ENCODE measurements at places on chromosomes 5 and 9.

GRCh38 chr9:135506327-135507103 is 6.0 kb downstream of the MRPS2 start:
- no peak for DNase-seq

DNA sequence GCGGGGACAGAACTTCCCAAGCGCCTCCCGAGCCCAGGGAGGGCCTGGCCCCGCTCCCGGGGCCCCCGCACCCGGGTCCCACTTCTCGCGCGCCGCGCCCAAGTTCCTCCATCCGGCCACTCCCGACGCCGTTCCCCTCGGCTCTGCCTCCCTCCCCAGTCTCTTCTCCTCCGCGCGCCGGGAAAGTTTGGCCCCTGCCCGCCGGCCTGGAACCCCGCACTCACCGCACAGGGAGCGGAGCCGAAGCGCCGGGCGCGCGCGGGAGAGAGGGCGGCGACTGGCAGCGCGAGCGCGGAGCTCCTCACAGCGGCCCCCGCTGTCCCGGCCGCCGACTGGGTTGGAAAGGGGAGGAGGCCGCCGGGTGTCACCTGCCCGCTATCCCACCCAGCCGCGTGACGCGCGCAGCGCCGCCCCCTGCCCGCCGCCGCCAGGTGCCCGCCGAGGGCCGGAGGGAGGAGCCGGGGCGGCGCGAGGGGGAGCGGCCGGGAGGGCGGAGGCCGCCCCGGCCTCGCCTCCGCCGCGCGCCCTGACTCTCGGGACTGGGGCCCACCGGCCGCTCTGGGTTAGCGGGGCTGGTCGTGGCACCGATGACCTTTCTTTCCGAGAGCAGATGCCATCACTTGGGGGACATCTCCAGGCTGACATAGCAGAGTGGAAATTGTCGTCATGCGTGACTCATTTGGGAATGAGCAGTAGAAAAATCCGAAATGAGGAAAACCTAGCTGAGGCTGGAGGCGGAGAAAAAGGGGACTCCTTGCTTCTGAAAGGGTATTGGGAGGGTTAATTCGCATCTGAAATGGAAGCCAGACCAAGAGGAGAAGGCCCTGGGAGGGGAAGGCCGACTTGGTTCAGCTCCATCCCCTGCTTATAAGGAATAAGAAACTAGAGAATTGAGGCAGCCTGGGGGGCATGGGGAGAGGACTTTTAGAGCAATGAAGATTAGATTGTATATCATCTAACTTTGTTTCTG is at the start of gene ELOVL7:
Gene ELOVL7 (minus strand): TSS at position 334 of the 970 bp plus-strand sequence. CDS start 56,872 bp downstream, outside the sequence.
- no peak for DNase-seq

DNA sequence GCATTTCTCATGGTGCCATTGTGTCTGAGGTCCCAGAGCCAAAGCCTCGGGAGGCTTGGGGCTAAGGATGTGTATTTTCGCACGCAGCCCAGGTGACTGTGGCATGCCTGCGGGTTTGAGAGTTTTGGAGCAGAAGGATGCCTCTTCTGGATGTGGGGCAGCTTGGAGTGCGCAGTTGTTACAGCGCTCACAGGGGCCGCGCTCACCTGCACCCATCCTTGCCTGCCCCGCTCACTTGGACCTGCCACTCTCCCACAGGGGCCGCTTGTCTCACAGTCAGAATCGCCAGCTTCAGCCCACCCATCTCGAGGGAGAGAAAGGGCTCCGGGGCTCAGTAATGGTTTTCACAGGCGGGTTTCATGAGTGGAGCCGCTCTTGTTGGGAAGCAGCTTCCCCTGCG is 132.9 kb downstream of the MVB12B start:
- DNase-seq: no peak

DNA sequence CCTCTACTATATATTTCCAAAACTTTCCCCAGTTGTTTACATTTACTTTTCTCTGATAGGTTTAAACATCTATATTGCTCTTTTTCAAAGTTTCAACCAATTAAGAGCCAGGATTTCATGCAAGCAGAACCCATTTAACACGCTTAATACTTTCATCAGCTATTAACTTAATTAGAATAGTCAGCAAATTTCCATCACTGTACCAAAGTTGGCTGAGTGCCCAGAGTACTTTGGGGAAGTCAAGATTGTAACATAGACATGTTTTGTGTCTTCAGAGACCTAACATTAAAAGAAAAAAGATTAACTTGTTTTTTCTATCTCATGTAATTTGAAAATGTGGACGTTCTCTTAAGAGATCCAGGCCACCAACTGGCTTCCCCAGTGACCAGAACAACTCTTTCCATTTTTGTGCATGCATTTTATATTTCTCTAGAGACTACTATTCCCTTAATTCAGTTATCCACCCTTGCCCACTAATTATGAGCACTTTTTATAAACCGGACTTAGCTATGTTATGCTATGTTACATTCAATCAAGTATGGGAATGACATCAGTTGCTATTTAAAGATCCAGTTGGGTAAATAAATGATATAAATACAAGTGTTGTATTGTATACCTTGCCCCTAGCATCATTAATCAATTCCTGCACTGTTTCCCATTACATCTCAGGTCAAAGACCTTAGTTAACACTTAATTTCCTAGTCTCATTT is 478.1 kb upstream of the NMUR2 start:
- DNase-seq: no peak

GRCh38 chr9:101707721-101708120 is 30.7 kb downstream of the GRIN3A start:
- DNase-seq: no peak

- no peak for DNase-seq
These were observed 34.7 kb downstream of the DAP start for GRCh38 chr5:10726179-10726912.

- DNase-seq: no peak
These were observed 128.5 kb upstream of the CPEB4 start for GRCh38 chr5:173759691-173760090.

DNA sequence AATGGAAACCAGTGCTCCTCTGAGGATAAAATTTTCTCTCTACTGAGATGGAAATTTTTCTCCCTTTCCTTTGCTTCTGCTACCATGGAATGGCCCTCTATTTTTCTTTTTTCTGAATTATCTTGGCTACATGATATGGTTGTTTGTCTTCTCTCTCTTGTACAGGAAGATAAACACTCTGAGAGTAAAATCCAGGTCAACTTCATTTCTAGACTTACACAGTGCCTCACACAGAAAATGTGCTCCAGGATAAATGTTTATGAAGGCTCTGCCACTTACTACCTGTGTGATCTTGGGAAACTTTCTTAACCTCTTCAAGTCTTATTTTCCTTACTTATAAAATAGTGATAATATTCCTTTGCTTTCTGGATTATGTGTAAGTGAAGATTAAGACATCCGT is 153.9 kb downstream of the PRELID2 start:
- no peak for DNase-seq

- DNase-seq: no peak
These were observed 357.8 kb downstream of the TMEM167A start for GRCh38 chr5:82719368-82719767.

DNA sequence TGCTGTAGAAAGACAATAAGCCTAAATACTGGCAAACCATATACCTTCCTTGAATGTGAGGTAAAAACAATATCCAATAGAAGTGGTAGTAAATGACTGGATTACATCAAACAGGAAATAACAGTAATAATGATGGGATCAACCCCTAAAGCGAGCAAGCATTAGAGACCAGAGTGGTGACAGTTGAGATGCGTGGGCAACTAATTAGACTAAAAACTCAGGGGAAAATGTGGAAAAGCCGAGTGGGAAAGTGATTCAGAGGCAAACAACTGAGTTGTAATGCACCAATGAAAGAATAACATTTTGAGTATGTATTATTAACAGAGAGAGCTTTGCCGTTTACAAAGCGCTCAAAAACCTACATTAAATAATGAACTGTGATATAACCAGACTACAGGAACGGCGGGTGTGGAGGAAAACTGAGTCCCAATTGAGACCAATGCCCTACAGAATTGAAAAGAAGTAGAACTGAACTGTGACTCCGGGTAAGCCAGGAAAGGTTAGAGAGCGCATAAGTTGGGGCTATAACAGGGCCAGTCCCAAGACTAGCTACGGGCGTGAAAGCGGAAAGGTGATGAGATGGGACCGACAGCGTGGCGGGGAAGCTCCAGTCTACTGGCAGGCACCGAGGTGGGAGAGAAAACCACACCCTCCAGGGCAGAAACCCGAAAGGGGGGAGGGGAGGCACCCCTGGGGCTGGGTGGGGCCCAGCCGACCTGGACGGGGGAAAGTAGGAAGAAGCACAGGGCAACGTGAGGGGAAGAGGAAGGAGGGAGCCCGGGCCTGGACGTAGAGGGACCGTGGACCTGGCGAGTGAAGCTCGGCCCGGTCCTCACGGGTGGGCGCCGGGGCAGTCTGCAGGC is 592 bp downstream of the UBAP2 start:
- no peak for DNase-seq

DNA sequence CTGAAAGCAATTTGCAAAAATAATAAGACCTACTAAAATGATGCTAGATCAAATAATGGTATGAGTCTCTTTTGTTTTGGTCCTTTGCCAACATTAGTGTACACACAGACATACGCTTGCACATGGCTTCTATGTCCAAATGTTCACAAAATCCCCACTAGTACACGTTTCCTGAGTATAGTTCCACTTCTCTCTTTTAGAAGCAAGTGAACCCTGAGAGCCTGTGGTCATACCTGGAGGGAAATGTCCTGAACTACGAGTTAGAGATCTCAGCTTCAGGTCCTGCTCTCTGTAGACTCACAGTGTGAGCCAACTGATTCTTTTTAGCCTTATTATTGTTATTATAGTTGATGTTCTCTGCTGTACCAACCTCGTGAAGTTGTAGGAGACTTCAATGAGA is 47.3 kb upstream of the ACTBL2 start:
- DNase-seq: no peak

GRCh38 chr9:129999141-129999510 is 43.9 kb downstream of the FNBP1 start:
- no peak for DNase-seq

DNA sequence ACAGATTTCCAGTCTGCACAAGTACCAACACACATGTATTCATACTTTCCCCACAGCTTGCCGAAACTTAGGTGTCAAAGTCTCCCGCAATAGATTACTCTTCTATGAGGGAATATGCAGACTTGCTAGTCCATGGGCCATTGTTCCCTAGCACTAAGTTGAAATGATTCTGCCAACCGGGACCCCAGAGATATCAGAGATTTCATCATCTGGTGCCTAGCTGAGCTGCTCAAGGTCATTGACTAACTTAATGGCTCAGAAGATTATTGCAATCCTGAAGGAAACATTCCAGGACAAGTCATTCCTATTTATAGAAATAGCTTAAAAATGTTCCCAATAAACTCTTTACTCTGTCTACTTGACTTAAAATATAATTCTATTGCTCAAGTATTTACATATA is 202.6 kb downstream of the PIK3R1 start:
- no peak for DNase-seq

DNA sequence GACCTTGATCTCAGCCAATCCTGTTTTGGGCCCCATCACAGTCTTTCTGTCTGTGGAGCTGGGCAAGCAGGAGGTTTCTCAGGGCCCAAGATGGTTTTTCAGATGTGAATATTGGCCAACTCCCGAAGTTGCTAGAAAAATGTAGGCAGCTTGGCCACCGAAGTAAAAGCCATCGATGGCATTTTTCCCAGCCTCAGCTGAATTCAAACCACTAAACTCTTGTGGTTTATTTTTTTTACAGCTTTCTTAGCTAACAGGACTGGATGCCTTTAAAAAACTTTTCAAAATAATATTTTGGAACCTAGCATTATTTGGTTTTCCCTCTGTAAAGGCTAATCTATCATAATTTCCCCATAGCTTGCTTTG is 102.5 kb upstream of the ERCC6L2 start:
- DNase-seq: no peak

GRCh38 chr5:16579142-16579847 is 37.5 kb downstream of the RETREG1 start:
- DNase-seq: no peak

GRCh38 chr5:163460562-163461171 is at the start of gene HMMR:
HMMR (plus strand) TSS chr5:163460632; CDS start chr5:163460693, 61 bp downstream.
- no peak for DNase-seq

- peak; percentile 95 for DNase-seq
These were observed 18.2 kb downstream of the SLC22A5 start for GRCh38 chr5:132387640-132388117.

- DNase-seq: no peak
These were observed 177.1 kb upstream of the SPRY4 start for GRCh38 chr5:142501890-142502289.

DNA sequence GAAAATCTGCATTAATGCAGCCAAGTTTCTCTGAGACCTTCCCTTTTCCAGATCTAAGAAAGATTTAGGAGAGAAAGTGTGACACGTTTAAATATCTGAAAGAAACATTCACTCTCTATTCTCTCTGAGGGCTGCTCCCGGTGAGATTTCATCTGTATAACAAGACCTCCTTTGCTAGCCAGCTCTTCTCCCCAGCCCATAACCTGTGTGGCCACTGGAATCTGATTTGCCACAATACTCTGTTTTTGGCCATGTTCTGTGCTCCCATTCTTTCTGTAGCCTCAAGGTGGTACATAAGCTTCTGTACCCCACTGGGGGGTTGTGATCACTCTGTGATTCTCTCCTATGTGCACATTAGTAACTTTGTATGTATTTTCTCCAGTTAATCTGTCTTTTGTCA is 291.0 kb upstream of the SEMA6A start:
- no peak for DNase-seq

GRCh38 chr5:149108651-149109280 is 32.5 kb upstream of the ABLIM3 start:
- no peak for DNase-seq

GRCh38 chr5:52502460-52502999 is 285.2 kb upstream of the ITGA1 start:
- DNase-seq: no peak

DNA sequence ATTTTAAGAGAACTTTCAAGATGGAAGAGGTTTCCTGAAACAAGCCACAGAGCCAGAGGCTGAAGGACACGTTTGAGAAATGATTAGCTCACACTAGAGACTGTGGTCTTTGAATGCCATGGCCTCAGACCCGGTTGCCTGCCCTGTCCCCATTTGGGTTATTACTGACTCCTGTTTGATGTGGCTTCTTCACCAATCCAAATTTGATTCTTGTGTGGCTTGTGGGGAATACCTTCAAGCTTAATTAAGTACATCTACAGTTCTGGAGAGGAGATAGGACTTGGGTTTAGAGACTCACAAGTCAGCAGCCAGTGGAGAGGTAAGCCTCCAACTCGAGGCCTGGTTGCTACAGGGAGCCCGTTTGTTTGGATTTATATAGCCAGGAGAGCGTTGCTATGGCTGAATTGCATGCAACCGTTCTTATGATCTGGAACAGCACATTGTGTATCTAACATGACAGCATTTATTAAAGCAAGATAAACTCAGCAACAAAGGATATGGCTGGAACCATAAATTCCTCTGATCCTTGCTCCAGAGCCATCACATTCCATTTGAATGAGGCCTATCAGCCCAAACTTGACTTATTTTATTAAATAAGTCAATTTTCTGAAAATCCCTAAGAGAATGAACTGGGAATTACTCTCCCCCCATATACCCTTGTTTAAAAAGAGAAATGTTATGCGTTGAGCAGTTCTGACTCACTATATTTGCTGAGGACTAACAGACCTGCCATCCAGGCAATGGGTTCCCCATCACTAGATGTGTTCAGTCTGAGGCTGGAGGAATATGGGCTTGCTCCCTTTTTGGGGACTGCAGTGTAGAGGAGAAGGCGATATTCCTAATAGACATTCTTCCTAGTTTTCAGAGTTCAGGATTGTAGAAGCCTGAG is 88.4 kb upstream of the TNFSF8 start:
- no peak for DNase-seq
